ENCODE measurements at places on chromosomes 5 and 9.
A peak's percentile ranks its signal among the peaks of the same experiment; 100 is the strongest.

GRCh38 chr9:16830806-16831205 lies 39.7 kb downstream of the BNC2 start:
- DNase-seq: no peak

DNA sequence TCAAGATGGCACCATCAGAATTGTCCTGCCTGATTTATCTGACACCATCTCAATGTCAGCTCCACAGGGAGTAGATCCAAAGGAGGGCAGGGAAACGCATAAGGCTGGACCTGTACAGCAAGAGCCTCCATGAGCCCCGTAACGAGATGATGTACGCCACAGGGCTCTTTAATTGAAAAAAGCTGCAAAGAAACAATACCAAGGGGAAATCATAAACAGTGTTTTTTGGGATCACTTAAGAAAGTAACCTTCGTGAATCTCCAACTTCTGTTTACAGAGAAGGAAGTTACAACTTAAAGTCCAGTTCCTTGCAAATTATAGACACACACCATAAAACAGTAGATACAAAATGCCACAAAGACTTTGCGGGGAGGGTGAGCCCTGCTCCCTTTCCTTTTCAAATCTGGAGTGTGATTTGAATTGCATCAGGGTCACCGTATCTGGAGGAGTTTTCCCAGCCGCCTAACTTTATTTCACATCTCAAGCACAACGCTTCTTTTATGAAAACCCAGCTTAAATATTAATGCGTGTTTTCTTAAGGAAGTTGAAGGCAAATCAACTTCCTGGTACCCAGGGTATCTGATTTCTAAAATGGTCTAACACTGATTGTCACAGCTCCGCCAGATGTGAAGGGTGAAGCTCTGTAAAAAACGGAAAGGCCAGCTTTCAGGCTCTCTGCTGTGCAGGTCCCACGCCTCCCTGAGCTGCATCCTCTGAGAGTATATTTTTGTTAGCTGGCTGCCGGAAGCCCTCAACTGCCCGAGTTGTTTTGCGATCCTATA lies 88.9 kb downstream of the EBF1 start:
- no peak for DNase-seq

DNA sequence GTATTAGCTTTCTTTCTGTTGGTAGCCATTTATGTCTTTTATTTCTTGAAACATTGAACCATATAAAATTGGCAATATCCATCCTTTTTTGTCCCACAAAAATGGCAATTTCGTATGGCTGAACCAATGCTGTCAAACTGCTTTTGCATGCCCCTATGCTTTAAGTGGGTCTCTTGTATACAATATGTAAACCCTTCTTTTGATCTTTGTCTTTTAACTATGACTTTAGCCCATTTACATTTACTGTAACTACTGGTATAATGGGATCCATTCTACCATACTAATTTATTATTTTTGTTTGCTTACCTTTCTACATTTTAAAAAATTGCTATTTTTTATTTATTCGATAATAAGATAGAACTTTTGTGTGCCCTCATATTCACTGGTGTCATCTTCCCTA lies 93.4 kb downstream of the TENT4A start:
- DNase-seq: no peak

DNA sequence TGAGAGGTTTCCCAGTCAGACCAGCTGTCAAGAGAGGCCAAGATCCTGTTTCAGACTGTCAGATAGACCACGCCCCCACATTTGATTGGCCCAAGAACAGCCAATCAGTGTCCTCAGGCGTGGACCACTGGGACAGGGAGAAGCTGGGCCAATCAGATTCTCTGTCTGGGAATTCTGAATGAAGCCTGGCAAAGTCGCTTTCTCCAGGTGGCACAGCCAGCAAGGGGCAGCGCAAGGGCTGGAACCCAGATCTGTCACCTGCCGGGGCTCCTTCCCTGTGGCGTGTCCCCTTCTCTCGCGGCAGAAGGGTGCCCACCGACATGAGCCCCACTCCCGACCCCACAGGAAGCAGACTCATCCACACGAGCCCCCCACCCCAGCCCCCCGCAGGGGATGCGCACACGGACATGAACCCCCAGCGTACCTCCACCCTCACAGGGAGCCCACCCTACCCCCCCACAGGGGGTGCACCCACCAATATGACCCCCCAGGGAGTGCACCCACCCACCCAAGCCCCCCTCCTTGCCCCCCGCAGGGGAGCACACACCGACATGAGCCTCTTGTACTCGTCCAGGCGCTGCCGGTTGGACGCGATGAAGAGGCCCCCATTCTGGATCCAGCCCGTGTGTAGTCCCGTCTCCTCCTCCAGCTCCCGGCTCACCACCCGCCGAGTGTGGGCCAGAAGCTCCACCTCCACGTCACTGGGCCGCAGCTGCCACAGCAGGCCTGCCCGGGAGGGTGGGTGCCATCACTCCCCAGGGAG lies 6.1 kb downstream of the SARDH start:
- peak; percentile 88 for DNase-seq

DNA sequence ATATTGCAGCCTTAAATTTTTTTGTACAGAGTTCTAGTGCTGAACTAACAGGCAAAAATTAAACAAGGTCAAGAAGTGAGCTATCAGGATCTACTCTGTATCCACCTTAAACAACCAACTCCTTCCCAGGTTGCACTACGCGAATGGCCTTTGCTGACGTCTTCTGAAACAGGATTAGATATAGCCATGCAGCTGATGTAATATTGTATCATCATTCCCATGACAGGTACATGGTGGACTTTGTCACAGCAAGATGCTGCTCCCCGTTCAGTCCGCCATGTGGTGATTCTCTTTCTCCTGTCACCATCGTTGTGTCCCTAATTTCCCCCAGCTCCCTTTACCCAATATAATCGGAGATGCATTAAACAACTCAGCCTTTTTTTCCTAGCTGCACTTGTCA lies 328.9 kb downstream of the DEPDC1B start:
- no peak for DNase-seq

DNA sequence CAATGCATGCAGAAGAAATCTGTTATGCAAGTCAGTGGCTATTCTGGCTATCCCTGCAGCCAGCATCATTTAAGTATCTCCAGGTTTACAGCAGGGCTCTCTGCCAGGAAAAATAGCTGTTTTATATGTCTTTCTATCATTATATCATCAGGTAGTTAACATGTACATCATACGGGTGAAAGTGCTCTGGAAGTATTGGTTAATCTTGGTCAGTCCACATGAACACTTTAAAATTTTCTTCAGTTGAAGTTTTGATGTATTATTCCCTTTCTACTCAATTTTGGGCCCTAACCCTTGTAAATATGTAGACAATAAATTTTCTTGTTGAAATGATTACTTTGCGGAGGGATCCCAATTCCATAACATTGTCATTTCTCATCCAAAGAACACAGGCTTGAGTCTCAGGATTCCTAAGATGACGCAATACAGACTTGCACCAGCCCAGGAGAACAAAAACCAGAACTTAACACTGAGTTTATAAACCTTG lies 67.5 kb downstream of the SEMA6A start:
- no peak for DNase-seq

- DNase-seq: no peak
Measured at GRCh38 chr5:136067422-136067821, 38.6 kb downstream of the TGFBI start.

GRCh38 chr5:172868924-172869591 lies 35.0 kb downstream of the ERGIC1 start:
- no peak for DNase-seq

- DNase-seq: no peak
Measured at GRCh38 chr5:88979244-88979643, 96.3 kb upstream of the MEF2C start.

DNA sequence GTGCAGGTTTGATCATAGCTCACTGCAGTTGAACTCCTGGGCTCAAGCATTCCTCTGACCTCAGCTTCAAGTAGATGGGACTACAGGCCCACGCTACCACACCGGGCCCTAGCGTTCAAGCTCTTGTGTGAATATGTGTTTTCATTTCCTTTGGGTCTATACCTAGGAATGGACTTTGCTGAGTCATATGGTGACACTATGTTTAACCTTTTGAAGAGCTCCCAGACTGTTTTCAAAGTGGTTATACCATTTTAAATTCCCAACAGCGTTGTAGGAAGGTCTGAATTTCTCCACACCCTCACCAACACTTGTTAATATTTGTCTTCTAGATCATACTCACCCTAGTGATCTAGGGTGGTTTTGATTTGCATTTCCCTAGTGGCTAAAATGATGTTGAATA lies 33.5 kb downstream of the FAF2 start:
- DNase-seq: no peak

DNA sequence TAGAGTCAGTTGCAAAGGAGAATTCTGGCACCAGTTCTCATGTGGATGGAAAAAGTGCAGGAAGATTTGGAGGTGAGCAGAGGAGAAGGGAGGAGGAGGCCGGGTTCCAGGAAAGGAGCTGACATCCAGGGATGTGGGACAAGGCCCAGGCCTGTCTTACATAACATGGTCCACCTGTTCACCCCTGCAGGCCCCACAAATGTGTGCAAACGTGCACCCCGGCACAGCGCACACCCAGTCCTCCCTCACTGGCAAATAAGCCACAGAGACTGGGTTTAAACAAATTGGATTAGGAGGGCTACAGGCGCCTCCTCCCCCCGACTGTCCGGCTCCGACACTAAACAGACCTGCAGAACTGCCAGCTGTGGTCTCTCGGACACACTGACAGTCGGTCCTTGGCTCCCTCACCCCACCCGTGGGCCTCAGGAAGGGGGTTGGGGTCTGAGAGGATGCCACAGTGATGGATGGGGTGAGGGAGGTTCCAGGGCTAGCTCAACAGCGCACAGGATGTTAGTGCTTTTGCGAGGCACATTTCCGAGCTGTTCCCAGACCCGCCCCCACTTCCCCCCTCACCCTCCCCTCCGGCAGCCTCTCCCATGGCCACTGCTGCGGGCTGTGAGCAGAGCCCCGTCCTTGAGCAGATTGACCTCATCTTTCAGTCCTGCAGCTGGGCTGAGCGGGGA lies 43.4 kb upstream of the IL17B start:
- DNase-seq: no peak

DNA sequence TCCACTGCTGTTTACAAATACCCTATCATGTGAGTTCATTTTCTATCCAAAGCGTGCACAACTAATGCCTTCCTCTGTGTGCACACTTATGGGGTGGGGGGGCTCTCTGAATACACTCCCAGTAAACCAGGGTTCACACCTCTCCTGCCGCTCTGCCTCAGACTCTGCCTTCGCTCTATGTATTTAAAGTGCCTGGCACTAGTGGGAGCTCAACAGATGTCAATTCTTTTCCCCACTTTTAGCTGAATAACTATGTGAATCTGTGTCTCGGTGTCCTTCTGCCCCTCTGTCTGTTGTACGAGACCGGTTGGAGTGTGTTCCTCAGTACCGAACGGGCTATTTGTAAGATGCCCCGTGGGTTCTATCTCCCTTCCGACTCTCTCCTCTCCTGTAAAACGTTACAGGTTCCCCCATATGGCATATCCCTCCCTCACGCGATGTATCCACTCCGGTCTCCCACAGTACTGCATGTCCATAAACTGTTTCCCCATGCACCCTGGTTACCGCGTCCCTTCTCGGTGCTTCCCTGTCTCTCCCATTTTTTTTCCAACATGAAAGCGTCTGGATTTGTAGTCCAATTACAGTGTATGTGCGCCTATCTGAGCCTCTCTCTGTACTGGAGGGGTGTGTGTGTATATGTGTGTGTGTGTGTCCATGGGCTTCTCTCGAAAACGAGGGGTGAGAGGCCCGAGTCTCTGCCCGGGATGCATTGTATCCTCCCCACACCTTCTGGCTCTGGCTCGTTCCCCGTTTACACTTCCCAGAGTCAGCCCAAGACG lies 1.6 kb downstream of the ELL2 start:
- no peak for DNase-seq

- no peak for DNase-seq
Measured at GRCh38 chr5:172661526-172661925, 20.5 kb downstream of the NEURL1B start.

- peak; percentile 13 for DNase-seq
Measured at GRCh38 chr5:85049020-85049419, 664.3 kb upstream of the EDIL3 start.

DNA sequence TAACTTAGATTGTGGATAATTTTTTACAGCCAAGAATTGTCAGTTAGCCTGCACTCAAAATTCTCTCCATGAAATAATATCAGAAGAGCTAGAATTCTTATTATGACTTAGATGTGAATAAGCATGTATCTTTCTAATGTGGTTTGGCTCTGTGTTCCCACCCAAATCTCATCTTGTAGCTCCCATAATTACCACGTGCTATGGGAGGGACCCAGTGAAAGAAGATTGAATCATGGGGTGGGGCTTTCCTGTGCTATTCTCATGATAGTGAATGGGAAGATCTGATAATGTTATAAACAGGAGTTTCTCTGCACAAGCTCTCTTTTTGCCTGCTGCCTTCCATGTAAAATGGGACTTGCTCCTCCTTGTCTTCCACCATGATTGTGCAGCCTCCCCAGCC lies 176.8 kb downstream of the MAT2B start:
- DNase-seq: no peak

DNA sequence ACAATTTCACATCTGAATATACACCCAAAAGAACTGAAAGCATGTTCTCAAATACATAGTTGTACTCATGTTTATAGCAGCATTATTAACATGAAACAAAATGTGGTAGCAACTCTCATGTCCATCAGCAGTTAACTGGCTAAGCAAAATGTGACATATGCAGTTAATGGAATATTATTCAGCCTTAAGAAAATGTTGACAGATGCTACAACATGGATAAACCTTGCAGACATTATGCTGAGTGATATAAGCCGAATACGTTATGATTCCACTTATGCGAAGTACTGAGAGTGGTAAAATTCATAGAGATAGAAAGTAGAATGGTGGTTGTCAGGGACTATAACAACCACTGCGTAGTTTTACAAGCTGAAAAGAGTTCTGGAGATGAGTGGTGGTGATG lies 1469.0 kb upstream of the ACO1 start:
- DNase-seq: no peak

DNA sequence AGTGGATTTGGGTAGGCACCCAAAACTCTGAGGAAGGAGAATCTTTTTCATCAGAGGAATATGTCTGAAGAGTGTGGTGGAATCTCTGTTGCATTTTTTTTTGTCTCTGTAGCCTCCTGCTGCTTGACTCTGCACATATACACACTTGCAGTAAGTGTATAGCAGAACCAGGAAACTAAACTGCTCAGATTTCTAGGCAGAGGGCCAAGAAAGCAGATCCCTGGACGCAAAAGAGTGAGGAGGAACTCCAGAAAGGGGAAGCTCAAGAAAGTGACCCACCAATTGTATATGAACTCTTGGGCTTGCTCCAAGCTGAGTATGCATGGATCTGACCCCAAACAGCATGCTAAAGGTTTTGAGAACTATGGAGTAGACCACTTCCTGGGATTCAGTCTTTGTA lies 181.8 kb downstream of the GADD45G start:
- no peak for DNase-seq

DNA sequence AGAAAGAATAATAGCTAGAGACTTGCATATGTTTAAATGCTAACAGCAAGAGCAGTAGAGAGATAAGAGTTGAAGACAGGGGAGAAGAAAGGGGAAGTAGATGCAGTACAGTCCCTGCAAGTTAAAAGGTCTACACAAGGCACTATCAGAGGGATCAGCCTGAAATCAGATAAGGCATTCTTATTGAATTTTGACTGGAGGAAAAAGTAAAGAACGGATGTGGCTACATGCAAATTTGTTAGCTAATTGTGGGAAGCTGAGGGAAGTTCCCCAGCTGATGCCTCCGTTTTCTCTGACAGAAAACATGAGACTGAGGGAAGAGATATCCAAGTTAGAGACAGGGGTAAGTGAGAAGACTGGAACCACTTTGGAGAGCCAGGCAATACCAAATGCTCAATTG lies 12.9 kb upstream of the RHOBTB3 start:
- no peak for DNase-seq

- DNase-seq: peak; percentile 47
Measured at GRCh38 chr9:14616188-14616982, 76.8 kb downstream of the ZDHHC21 start.

- DNase-seq: no peak
Measured at GRCh38 chr9:72978744-72979143, 25.9 kb upstream of the ALDH1A1 start.

GRCh38 chr9:133127340-133127981 lies 6.4 kb upstream of the RALGDS start:
- DNase-seq: no peak

Data from NCI-H774 (cell line).